ENCODE measurements at places on chromosomes 12 and 14. TPM values are rescaled to one million over a fixed set of nuclear protein-coding genes. Genes with fewer than 3 reads are reported as not detected.

- no peaks in the 10 kb centered on the region for H3K36me3 ChIP-seq
- peaks cover 36% of the 10 kb centered on the region for H3K27me3 ChIP-seq
- peak overlapping the region; percentile 61 for H3K4me3 ChIP-seq
- DNase-seq: peak; percentile 97
- peaks cover 3% of the 10 kb centered on the region for H3K4me1 ChIP-seq
These were observed 5.5 kb downstream of the AQP5 start for GRCh38 chr12:49967042-49967776.

DNA sequence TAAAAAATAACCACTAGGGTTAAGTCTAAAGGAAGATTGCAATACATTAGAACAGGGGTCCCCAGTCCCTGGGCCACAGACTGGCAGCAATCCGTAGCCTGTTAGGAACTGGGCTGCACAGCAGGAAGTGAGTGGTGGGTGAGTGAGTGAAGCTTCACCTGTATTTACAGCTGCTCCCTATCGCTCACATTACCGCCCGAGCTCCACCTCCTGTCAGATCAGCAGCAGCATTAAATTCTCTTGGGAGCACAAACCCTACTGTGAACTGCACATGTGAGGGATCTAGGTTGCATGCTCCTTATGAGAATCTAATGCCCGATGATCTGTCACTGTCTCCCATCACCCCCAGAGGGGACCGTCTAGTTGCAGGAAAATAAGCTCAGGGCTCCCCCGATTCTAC is 15.5 kb downstream of the ADGRD1 start:
- no peak overlapping the region for H3K4me3 ChIP-seq
- no peaks in the 10 kb centered on the region for H3K36me3 ChIP-seq
- DNase-seq: no peak
- peaks cover 10% of the 10 kb centered on the region for H3K27me3 ChIP-seq
- no peak overlapping the region for H3K27ac ChIP-seq

DNA sequence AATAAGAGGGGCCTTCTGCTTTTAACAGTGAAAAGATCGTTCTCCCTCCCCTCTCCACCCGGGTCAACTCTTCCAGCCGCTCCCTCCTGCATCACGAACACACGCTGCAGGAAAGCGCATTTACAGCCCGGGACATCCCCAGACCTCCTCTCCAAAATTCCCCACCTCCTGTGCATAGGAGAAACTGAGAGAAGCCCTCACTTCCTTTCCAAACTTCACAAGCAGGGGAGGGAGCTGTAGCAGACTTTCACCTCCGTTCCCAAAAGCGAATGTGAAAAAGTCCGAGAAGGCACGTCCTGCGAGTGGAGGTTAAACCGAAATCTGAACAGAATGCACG is 513 bp downstream of the BCAT1 start:
- H3K4me3 ChIP-seq: peak overlapping the region; percentile 87
- peak; percentile 44 for DNase-seq
- peaks cover 34% of the 10 kb centered on the region for H3K4me1 ChIP-seq

- no peaks in the 10 kb centered on the region for H3K27me3 ChIP-seq
- DNase-seq: no peak
- no peaks in the 10 kb centered on the region for H3K36me3 ChIP-seq
- H3K27ac ChIP-seq: no peak overlapping the region
These were observed 322.4 kb upstream of the DCN start for GRCh38 chr12:91505006-91505405.

- H3K4me1 ChIP-seq: peaks cover 47% of the 10 kb centered on the region
- H3K27ac ChIP-seq: peak overlapping the region; percentile 95
- no peaks in the 10 kb centered on the region for H3K27me3 ChIP-seq
- peak; percentile 44 for DNase-seq
- H3K4me3 ChIP-seq: peak overlapping the region; percentile 93
These were observed 10.9 kb upstream of the IL26 start for GRCh38 chr12:68236421-68237059.

GRCh38 chr14:58395562-58395811 is 243 bp upstream of the TOMM20L start:
- H3K4me1 ChIP-seq: peaks cover 7% of the 10 kb centered on the region
- DNase-seq: no peak
- peak overlapping the region; percentile 50 for H3K27ac ChIP-seq
- peak overlapping the region; percentile 71 for H3K4me3 ChIP-seq
- no peaks in the 10 kb centered on the region for H3K36me3 ChIP-seq

DNA sequence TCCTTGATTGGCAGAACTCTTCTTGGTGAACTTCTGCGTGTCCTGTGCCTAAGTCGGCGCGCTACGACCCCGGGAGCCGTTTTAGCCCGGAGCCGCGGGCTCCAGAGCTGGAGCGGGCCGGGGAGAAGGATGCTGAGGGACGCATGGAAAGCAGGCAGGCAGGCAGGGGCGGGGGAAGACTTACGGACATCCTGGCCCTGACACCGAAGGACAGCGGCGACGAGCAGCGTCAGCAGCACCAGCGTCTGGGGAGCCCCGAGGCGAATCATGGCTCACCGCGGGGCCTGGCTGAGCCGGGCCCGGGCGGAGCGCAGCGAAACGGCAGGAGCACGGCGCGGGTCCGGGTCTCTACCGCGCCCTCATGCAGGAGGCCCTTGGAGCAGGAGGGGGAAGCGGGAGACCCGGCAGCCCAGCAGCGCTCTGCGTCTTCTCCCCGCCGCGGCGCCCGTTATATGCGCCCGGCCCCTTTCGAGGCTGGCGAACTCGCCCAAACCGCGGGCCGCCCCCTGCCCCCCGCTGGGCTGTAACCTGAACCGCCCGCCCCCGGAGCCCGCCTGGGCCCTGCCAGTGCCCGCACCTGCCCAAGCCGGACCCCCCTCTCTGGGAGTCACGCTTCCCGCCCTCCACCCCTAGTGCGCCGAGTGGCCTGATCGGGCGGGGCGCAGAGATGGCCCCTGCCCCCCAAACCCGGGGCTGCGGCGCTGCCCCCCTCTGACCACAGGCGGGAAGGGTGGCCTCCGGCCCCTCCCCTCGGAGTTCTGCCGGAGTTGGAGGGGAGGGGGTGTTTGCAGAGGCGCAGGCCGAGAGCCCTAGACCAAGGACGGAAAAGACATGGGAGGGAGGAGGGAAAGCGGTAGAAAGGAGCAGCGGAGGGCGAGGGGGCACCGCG is at the start of gene COL2A1:
Gene COL2A1, minus strand, starts transcription at position 424 of the 889 bp plus-strand sequence. Its CDS starts 155 bp downstream, at position 269.
- peaks cover 27% of the 10 kb centered on the region for H3K4me1 ChIP-seq
- H3K4me3 ChIP-seq: peak within 1 kb of the TSS; percentile 34
- peaks cover 96% of the 10 kb centered on the region for H3K27me3 ChIP-seq
- no peaks in the 10 kb centered on the region for H3K36me3 ChIP-seq
- peak; percentile 56 for DNase-seq
- no peak within 1 kb of the TSS for H3K27ac ChIP-seq

GRCh38 chr12:92503971-92504593 is 198.7 kb upstream of the PLEKHG7 start:
- H3K27ac ChIP-seq: no peak overlapping the region
- no peak for DNase-seq
- H3K4me1 ChIP-seq: peaks cover 24% of the 10 kb centered on the region

DNA sequence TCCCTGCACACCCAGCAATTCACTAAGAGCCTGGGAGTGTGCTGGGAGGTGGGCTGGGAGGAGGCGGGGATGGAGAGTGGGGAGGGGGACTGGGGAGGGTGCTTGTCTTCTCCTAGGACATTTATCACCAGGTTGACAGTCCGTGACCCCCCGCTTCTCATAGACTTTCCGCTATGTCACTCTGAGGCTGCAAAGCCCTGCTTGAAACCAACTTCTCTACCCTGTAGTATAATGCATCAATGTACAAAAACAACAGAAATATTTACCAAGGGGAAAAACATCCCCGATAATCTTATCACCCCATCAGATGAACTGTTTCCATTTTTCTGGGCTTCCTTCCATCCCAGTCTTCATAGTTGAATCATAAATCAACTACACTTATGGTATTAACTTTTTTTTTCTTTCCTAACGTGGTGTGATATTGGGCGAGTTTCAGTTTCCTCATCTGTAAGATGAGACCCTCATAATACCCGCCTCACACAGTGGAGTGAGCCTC is 28.6 kb upstream of the BATF start:
- H3K4me1 ChIP-seq: peaks cover 23% of the 10 kb centered on the region
- no peak for DNase-seq
- H3K4me3 ChIP-seq: no peak overlapping the region

- no peak for DNase-seq
- H3K4me3 ChIP-seq: no peak overlapping the region
- H3K27ac ChIP-seq: no peak overlapping the region
These were observed 35.4 kb downstream of the TM7SF3 start for GRCh38 chr12:26978801-26979200.

- H3K4me3 ChIP-seq: no peak overlapping the region
- H3K4me1 ChIP-seq: peaks cover 16% of the 10 kb centered on the region
These were observed 393 bp upstream of the KLHL33 start for GRCh38 chr14:20436363-20436755.

GRCh38 chr14:92786427-92786756 is 7.7 kb upstream of the GOLGA5 start:
- peaks cover 7% of the 10 kb centered on the region for H3K4me1 ChIP-seq
- H3K27ac ChIP-seq: no peak overlapping the region
- H3K27me3 ChIP-seq: peaks cover 3% of the 10 kb centered on the region
- H3K4me3 ChIP-seq: no peak overlapping the region

DNA sequence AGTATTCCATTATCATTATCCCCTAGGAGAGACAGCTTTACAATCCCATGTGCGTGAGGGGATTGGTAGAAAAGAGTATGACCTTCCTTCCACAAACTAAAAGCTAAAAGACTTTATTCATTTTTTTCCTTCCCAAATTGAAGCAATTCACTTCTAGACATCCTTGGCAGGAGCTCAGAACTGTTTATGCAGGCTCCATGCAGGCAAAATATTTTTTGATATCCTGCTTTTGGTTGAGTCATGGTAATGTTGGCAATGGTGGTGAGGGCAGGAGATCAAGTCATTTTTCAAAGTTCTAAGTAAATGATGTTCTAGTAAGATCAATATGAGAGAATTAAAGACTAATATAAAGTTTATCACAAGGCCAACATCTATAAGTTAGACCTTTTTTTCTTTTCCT is 1.3 kb upstream of the PLEKHG7 start:
- peaks cover 6% of the 10 kb centered on the region for H3K4me1 ChIP-seq
- H3K36me3 ChIP-seq: peaks cover 4% of the 10 kb centered on the region
- no peak overlapping the region for H3K4me3 ChIP-seq
- H3K27me3 ChIP-seq: no peaks in the 10 kb centered on the region

Gene SMCO3
- total RNA-seq: not detected

Gene TSPAN19
- total RNA-seq: not detected

Gene LMO3
- not detected for total RNA-seq

Gene NUAK1
- not detected for total RNA-seq

Gene SCARB1
- total RNA-seq: 10.8 TPM

Gene CINP
- 35.6 TPM for total RNA-seq

Gene DEPDC4
- total RNA-seq: 2.3 TPM

Gene NYNRIN
- total RNA-seq: 0.42 TPM

Gene NRIP2
- total RNA-seq: not detected

Gene APOF
- total RNA-seq: not detected
